Esophagus muscularis mucosa (tissue), 4 donors: ENCODE measurements at places on chromosomes 4 and X. TPM values are rescaled to one million over a fixed set of nuclear protein-coding genes. Genes with fewer than 3 reads are reported as not detected.

The UNC5C gene
- total RNA-seq = 2.4 TPM

The TLR6 gene
- total RNA-seq = 1.7 TPM

The NSDHL gene
- 8.7 TPM for total RNA-seq

The GATA1 gene
- total RNA-seq = not detected

The GUCY1A1 gene
- total RNA-seq = 73.7 TPM

The CT45A3 gene
- not detected for total RNA-seq
